ENCODE measurements at places on chromosomes 16 and 17.

GRCh38 chr17:8412089-8412488, 14.5 kb upstream of the RNF222 start:
- DNase-seq: no peak

DNA sequence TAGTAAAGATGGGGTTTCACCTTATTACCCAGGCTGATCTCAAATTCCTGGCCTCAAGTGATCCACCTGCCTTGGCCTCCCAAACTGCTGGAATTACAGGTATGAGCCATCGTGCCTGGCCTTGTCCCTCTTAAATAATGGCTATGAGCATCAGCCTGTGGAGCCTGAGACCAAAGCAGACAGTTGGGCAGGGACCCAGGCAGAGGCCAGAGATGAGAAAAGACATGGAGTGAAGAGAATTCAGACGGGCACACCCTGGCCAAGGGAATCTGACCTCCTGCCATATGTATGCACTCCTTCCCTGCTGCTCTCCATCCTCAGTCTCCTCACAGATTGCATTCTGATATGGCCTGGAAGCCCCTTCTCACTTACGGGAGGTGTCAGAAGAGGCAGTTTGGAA, 98.4 kb upstream of the DNAH9 start:
- no peak for DNase-seq

DNA sequence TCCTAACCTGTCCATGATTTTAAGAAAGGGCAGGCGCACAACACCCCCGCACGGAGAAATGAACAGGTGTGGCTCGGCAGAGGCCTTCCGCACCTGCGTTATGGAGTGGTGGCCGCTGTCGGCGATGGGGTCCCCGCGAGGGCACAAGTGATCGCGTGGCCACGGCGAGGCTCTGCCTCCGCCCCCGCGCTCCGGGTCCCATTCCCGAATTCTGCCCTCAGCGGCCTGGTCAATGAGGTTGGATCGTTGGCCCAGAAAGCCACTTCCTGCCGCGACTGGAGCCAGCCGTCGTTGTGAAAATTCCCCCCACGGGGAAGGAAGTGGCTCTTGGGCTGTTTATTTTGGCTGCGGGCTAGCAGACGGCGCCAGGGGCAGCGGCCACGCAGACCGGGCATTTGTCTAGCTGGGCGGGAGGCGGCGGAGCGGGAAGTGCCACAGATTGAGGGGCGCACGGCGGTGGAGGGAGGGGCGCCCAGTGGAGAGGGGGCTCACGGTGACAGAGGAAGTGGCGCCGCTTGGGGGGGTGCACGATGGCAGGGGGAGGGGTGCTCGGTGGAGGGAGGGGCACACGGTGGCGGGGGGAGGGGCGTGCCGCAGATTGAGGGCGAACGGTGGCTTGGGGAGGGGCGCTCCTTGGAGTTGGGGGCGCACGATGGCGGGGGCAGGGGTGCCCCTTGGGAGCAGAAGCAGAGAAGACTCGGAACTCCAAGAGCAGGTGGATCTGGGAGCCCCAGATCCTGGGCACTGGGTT, 25.0 kb downstream of the MRC2 start:
- DNase-seq: peak; percentile 15

DNA sequence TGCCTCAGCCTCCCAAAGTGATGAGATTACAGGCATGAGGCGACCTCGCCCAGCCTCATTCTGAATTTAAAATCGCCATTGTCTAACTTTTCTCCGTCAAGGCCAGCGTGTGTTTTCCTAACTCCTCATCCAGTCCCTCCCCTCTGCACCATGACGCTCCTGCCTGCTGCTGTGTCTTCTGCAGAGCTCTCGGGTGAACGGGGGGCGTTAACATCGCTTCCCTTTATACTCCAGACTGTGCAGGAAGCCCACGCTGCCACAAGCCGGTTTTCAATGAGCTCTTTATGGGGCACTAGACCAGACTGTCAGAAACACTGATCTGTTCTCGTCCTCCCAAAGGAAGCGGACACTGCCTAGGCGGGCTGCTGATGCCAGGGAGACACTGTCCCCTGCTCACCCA, 13.2 kb downstream of the AANAT start:
- DNase-seq: no peak

GRCh38 chr17:2380950-2381649, 19.8 kb downstream of the MNT start:
- no peak for DNase-seq

DNA sequence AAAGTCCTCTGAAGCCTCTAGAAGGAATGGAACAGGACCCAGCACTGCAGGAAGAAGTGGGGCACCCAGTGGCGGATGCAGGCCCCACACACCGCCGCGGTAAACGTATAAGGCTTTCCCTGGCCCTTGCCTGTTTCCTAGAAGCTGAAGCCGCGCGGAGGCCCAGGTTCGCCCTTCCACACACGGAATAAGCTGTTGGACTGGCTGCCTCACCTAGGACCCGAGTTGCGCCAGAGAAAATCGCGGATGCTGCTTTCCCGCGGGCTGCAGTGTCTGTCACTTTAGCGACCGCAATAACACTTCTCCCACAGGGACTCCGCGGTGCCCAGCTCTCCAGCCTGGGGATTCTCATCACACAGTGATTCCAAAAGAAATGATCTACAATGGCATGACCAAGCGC, 1736.9 kb downstream of the TP53TG3F start:
- DNase-seq: no peak
